ENCODE measurements at places on chromosomes 7 and 10.

GRCh38 chr10:131728286-131729228 lies 172.3 kb upstream of the PPP2R2D start:
- DNase-seq = no peak

GRCh38 chr10:7672341-7673134 lies 5.8 kb upstream of the ITIH5 start:
- DNase-seq = no peak

GRCh38 chr7:148579366-148579765 lies 11.2 kb upstream of the C7orf33 start:
- no peak for DNase-seq

DNA sequence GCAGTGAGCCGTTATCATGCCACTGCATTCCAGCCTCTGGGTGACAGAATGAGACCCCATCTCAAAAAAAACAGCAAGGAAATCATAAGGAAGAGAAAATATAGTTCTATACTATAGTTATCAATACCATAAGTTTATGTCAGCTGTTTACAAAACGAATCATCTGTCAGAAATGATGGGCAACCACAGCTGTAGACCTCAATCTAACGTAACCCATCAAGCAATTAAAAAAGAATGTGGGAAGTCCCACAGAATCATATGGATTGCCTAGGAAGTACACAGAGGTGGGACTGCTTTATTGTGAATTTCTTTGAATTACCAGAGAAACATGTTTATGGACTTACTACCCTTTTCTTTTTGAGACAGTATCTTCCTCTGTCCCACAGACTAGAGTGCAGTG lies 6.9 kb downstream of the NRBF2 start:
- no peak for DNase-seq

DNA sequence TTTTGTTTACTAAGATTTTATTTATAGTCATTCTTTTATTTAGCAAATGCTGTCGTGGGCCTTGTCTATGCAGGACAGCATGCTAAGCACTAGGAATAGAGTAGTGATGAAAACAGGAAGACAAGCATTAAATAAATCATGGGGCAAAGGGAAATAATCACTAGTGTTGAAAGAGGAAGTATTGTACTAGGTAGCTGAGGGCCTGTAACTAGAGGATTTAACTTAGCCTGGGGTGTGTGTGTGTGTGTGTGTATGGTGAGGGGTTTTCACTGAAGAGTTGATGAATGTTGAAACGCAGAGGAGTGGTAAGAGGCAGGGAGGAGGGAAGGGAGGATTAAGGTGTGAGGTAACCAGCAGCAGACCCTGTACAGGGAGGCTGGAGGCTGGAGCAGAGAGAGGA lies 446.4 kb downstream of the SDK1 start:
- no peak for DNase-seq

- no peak for DNase-seq
Measured at GRCh38 chr10:79023240-79024162, 45.3 kb upstream of the ZMIZ1 start.

- DNase-seq = no peak
Measured at GRCh38 chr7:75617634-75618234, 121.0 kb downstream of the HIP1 start.

- no peak for DNase-seq
Measured at GRCh38 chr7:106038916-106039315, 73.2 kb downstream of the SYPL1 start.

DNA sequence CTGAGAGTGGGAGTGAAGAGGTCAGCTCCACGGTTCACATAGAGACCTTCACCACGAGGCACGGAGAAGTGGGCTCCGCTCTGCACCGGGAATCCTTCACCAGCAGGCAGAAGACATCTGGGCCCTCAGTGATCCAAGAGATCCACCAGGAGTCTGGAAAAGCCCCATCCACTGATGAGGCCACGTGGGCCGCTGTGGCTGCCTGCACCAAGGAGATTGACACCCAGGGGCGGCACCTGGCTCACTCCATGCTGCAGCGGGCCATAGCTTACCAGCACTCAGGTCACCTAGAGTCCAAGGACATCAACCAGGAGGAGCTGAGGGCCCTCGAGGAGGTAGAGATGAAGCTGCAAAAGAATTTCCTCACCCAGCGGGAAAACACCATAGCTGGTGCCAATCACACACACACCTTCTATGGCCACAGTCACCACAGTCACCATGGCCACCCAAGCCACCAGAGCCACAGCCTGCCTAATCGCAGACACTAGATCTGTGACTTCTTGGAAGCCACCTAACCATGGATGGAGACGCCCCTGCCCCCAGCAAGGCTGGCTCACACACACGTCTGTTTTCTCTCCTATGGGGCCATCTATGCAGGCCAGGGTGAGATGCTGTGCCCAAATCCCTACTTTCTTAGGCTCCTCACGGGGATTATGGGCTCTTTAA lies 694 bp downstream of the C10orf62 start:
- DNase-seq = no peak
